Activated CD4-positive, alpha-beta T cell treated with anti-CD3 and anti-CD28 coated beads, Interleukin-2, amount 10 ng/mL, durations not matched to agents 24 days and 14 days (primary cell): ENCODE measurements at places on chromosomes 16 and 17. TPM values are rescaled to one million over a fixed set of nuclear protein-coding genes. Genes with fewer than 3 reads are reported as not detected.

- H3K4me1 ChIP-seq: peaks cover 30% of the 10 kb centered on the region
- DNase-seq: no peak
- H3K36me3 ChIP-seq: peaks cover 27% of the 10 kb centered on the region
- no peaks in the 10 kb centered on the region for H3K27me3 ChIP-seq
These were observed 1.4 kb downstream of the RETREG3 start for GRCh38 chr17:42607769-42608168.

DNA sequence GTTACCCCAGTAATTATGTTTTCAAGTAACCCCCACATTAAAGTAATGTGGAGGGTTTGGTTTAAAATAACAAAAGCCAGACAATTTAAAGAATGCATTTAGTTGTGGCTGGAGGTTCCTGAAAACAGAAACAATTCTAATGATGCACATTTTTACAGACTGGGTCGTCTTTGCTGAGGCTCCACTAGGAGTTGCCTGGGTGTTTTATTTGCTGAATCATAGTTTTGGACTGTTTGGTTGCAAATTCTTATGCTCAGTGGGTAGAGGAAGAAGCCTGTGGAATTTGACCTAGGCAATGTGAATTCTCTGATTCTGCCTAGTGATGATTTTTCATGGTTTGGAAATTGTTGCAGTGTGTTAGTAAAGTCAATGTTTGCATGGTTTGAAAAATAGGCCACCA, 16.3 kb downstream of the SHISA9 start:
- no peaks in the 10 kb centered on the region for H3K4me1 ChIP-seq
- H3K4me3 ChIP-seq: no peak overlapping the region
- H3K27ac ChIP-seq: no peak overlapping the region
- no peak for DNase-seq
- H3K36me3 ChIP-seq: no peaks in the 10 kb centered on the region
- peaks cover 3% of the 10 kb centered on the region for H3K27me3 ChIP-seq

DNA sequence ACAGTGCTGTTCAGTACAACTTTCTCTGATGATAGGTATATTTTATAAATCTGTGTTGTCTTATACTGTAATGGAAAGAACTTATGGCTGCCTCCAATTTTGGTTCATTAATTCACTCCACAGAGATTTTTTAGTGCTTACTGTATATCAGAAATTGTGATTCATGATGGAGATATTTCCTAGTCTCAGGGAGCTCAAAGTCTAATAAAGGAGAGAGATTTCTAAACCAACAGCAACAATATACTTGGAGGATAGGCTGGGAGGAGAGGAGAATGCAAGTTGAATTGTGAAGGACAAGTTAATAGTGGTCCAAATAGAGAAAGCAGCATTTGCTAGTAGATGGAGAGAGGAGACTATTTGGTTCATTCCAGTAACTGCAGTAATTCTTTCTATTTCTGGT, 63.5 kb downstream of the TANC2 start:
- H3K27ac ChIP-seq: no peak overlapping the region
- no peak overlapping the region for H3K4me3 ChIP-seq
- DNase-seq: no peak
- H3K36me3 ChIP-seq: no peaks in the 10 kb centered on the region
- H3K4me1 ChIP-seq: no peaks in the 10 kb centered on the region
- H3K27me3 ChIP-seq: peaks cover 10% of the 10 kb centered on the region

The TBC1D3C gene
- not detected in 2 replicates for total RNA-seq

The SYNGR3 gene
- total RNA-seq: 18.1 and 20.2 TPM in 2 replicates

The GRAPL gene
- 4.8 and 6.4 TPM in 2 replicates for total RNA-seq

- H3K4me1 ChIP-seq: peaks cover 35% of the 10 kb centered on the region
- no peak for DNase-seq
- H3K36me3 ChIP-seq: peaks cover 46% of the 10 kb centered on the region
These were observed 943 bp upstream of the PIP4K2B start for GRCh38 chr17:38800237-38800760.

The SLFN13 gene
- 34.5 and 36.8 TPM in 2 replicates for total RNA-seq

GRCh38 chr16:75640598-75640997, 6.9 kb downstream of the KARS1 start:
- H3K4me1 ChIP-seq: peaks cover 30% of the 10 kb centered on the region
- DNase-seq: no peak
- H3K27ac ChIP-seq: no peak overlapping the region
- H3K27me3 ChIP-seq: no peaks in the 10 kb centered on the region
- H3K36me3 ChIP-seq: peaks cover 78% of the 10 kb centered on the region
- H3K4me3 ChIP-seq: no peak overlapping the region

The HIC1 gene
- total RNA-seq: 49.4 and 51.6 TPM in 2 replicates

DNA sequence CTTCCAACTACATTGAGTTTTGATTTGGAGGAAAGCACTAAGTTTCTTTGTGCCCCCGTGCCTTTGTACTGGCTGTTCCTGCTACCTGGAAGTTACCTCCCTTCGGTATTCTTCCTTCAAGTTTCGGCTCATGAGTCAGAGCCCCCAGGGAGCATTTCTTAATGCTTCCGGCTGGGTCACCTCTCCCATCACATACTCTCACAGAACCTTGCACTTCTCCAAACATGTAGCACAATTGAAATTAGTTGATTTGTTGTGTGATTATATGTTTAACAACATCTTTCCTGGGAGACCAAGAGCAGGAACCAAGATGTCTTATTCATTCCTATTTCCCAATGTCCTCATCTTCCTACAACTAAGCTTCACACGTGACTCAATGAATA, 158.6 kb upstream of the CDH5 start:
- no peaks in the 10 kb centered on the region for H3K4me1 ChIP-seq
- no peak overlapping the region for H3K4me3 ChIP-seq
- no peak overlapping the region for H3K27ac ChIP-seq
- no peak for DNase-seq

GRCh38 chr16:58031016-58031800, 5.7 kb downstream of the MMP15 start:
- no peaks in the 10 kb centered on the region for H3K36me3 ChIP-seq
- peaks cover 18% of the 10 kb centered on the region for H3K27me3 ChIP-seq
- H3K4me1 ChIP-seq: peaks cover 1% of the 10 kb centered on the region
- no peak overlapping the region for H3K27ac ChIP-seq

GRCh38 chr17:41308251-41308917, 725 bp downstream of the KRTAP16-1 start:
- H3K4me1 ChIP-seq: peaks cover 27% of the 10 kb centered on the region
- H3K27me3 ChIP-seq: peaks cover 6% of the 10 kb centered on the region
- H3K4me3 ChIP-seq: peak overlapping the region; percentile 38
- peak; percentile 75 for DNase-seq

- peaks cover 12% of the 10 kb centered on the region for H3K27me3 ChIP-seq
- H3K27ac ChIP-seq: no peak overlapping the region
- no peak overlapping the region for H3K4me3 ChIP-seq
These were observed 299.7 kb downstream of the C16orf95 start for GRCh38 chr16:87017371-87018012.

DNA sequence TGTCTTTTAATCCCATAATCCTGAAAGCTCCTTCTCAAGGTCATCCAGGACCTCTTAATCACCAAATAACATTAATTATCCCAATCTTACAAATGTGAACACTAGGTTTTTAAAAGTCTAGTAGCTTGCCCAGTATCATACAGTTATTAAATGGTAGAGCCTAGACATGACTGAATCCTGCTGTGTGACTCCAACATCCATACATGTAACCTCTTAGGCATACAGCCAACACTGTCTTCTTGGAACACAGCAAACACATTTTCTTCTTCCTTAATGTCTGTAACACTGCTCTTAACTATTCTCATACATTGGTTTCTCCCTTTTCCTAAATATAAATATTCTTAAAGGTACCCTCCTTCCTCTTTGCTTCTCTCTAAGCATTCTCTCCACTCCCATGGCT, 13.7 kb downstream of the BRIP1 start:
- no peak overlapping the region for H3K27ac ChIP-seq
- no peaks in the 10 kb centered on the region for H3K27me3 ChIP-seq
- H3K4me3 ChIP-seq: no peak overlapping the region
- H3K4me1 ChIP-seq: peaks cover 7% of the 10 kb centered on the region
- no peak for DNase-seq

The RHBDL1 gene
- 1.1 and 1.2 TPM in 2 replicates for total RNA-seq

DNA sequence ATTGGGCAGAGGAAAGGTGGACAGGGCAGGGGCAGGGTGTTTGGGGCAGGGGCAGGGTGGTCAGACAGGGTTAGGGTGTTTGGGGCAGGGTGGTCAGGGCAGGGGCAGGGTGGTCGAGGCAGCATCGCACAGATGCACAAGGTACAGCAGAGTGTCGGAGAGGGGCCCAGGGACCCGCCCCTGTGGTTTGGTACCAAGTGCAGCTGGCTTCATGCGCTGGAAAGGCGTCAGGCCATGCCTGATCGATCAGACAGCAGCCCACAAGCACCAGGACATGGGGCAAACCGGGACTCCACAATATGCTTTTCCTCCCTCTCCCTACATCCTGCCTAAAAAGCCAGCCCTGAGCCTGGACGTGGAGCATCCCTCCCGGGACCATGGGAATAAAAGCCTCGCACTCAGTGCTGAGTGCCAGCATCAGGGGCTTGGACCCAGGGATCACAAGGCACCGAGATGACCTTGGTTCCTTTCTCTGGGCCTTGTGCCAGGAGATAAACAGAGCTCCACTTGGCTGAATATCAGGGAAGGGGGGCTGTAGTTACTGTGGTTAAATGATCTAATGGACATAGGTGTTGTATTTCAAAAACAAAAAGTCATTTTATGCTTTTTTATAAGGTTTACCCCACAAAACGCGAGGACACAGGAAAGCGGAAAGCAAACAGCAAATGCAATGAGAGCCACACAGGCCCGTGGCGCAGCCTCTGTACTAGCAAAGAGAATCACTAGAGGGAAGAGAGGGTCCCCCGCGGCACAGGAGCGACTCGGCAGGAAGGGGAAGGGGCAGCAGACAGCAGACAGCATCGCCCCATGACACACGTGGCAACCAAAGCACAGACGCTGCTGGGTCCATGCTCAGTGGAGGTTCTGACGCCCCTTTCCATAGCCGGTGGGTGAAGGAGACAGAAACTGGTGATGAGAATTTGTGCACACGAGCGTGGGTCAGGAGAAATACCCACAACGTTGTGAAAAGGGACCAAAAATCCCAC, 5.3 kb upstream of the HEXD start:
- no peak overlapping the region for H3K27ac ChIP-seq
- no peaks in the 10 kb centered on the region for H3K27me3 ChIP-seq
- DNase-seq: no peak

- no peak for DNase-seq
- H3K27me3 ChIP-seq: peaks cover 10% of the 10 kb centered on the region
- H3K4me1 ChIP-seq: peaks cover 4% of the 10 kb centered on the region
These were observed 42.3 kb upstream of the CCNF start for GRCh38 chr16:2386990-2387389.

The TP53TG3C gene
- total RNA-seq: not detected in 2 replicates

The GAS7 gene
- 0.21 and 0.26 TPM in 2 replicates for total RNA-seq

The KRT31 gene
- total RNA-seq: not detected in 2 replicates

DNA sequence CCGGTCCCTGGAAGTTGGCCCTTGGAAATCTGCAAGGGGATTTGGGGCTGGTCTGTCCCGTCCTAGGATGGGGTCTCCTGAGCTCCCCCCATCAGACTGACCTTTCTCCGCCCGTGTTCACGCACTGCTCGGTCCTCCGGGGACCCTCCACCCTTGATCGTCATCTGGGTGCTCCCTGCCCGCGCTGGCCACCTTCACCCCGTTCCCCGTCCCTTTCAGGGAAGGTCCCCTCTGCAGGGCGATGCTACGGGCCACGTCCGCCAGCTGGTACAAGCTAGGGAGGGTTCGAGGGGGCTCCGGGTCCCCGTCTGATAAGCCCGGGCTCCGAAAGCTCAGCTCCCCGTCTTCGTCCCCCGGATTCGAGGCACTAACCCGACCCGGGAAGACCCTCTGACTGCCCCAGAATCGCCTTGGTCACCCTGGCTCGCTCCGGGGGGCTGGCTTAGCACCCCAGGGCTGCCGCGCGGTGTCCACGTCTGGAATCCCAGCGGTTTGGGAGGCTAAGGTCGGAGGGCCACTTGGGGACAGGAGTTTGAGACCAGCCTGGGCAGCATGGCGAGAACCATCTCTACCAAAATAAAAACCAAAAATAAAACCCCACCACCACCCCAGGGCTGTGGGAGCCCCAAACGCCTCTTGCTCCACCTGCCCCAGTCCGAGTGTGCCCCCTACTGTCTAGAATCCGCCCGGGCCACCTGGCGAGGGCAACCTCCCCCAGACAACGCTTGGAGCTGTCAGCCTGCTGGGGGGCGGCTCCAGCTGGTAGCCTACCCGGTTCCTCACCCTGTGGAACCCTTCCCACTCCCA, 1.1 kb upstream of the SLC43A2 start:
- no peaks in the 10 kb centered on the region for H3K36me3 ChIP-seq
- H3K4me3 ChIP-seq: peak overlapping the region; percentile 88
- peak overlapping the region; percentile 85 for H3K27ac ChIP-seq
- peak; percentile 93 for DNase-seq

The AXIN2 gene
- 4.8 and 5.2 TPM in 2 replicates for total RNA-seq

GRCh38 chr17:4453812-4454591, 20.3 kb downstream of the SPNS3 start:
- no peaks in the 10 kb centered on the region for H3K27me3 ChIP-seq
- no peak for DNase-seq
- no peaks in the 10 kb centered on the region for H3K4me1 ChIP-seq
- no peak overlapping the region for H3K27ac ChIP-seq

DNA sequence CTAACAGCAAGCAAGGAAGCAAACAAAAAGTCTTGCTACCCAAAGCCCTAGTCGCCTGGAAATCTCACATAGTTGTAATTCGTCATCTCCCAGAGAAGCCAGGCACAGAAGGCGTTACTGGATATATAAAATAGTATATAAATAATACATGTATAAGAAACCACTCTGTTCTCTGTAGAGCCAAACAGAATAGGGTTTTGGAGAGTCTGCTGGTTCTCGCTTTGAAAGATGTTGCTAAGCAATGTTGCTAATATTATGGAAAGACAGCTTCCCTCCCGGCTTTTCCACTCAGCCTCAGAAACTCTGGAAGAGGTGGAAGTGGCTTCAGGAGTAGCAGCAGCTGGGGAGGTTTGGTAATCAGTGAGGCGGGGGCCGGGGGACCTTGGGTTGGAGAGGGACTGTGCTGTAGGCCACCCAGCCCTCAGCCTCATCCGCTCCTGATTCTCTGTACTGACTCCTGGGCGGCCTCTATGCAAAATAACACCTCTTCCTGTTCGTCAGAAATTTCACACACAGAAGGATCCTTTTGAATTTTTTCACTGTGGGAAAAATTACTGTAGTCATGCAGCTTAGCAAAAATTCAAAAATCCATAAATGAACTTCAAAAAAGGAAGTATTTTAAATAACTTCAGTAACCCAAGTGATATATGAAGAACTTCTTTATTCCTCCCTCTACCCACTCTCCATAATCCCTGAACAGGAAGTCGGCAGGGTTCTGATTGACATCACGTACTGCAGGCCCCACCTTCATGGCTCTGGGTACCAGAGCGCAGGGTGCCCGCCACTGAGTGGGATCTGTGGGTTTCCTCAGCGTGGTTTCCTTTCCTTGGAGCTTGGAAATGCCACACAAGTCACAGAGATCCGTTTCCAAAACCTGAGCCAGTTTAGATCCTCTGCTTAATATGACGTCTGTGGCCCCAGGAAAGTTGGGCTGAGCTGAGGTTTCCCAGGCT, 51.4 kb downstream of the RAP1GAP2 start:
- peaks cover 13% of the 10 kb centered on the region for H3K4me1 ChIP-seq
- peaks cover 21% of the 10 kb centered on the region for H3K27me3 ChIP-seq
- no peak overlapping the region for H3K4me3 ChIP-seq

GRCh38 chr17:55785181-55785580, 34.3 kb downstream of the PCTP start:
- H3K36me3 ChIP-seq: no peaks in the 10 kb centered on the region
- H3K4me1 ChIP-seq: no peaks in the 10 kb centered on the region
- no peak overlapping the region for H3K27ac ChIP-seq
- no peak for DNase-seq
- H3K27me3 ChIP-seq: peaks cover 7% of the 10 kb centered on the region
- H3K4me3 ChIP-seq: no peak overlapping the region

The FA2H gene
- total RNA-seq: not detected in 2 replicates
